ENCODE measurements at places on chromosomes 11 and 22. TPM values are rescaled to one million over a fixed set of nuclear protein-coding genes. Genes with fewer than 3 reads are reported as not detected.

- DNase-seq, result no peak
These were observed 6.4 kb upstream of the C11orf96 start for GRCh38 chr11:43936076-43936475.

GRCh38 chr22:23197836-23198235, 17.5 kb downstream of the BCR start:
- no peak for DNase-seq

- DNase-seq, result no peak
These were observed 198.3 kb downstream of the NAV2 start for GRCh38 chr11:19910931-19911330.

DNA sequence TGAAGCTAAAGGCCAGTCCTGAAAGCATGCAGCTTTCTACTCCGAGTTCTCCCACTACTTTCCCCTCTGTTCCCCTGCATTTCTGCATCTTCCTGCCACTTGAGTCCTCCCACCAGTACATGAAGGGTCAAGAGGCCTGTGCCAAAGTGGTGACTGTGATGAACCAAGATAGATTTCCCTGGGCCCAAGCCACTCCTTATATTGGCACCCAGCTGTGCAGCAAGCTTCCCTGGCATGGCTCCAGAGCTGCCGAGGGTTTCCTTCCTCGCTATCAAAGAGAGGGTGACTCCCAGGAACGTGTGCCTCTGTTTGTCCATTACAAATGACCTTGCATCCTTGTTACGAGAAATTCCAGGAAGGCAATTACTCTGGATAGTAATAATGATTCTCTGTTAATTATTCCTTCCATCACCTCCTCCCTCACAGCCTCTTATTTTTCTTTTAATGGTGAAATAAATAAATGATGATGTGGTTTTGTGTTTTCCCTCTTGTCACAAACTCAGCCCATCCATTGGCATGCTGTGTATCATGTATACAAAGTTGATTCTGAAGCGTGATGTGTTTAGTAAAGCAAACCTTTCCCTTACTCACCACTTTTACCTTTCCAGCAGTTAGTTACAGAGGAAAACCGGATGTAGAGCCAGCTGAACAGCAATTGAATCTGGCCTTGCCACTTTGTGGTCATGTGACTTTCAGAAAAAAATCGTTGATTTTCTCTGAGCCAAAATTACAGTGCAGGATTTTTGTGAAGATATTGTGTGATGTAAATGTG, 8.3 kb downstream of the SRSF8 start:
- peak; percentile 95 for DNase-seq

- DNase-seq, result peak; percentile 66
These were observed 35.0 kb upstream of the PRAME start for GRCh38 chr22:22593964-22594656.

DNA sequence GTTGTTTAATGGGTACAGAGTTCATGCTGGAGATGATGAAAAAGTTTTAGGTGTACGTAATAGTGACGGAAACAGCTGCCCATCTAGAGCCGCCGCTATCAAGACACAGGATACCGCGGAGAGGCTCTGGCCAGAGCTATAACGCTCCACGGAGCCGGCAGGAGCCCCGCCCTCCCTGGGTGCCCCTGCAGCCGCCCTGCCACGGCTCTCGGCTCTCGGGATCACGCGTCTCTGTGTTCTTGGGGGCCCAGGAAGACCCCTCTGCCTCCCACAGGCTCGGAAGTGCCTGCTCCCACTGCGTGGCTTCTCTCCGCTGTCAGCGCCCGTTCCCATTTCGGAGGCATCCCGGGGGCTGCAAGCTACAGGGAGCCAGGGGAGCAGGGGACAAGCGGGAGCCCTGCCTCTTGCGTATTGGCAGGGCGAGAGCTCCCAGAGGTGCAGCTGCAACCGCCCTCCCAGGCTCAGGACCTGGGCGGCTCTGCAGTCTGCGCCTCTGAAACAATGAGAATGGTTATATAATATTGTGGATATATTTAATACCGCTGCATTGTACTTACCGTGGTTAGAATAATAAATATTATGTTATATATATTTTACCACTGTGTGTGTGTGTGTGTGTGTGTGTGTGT, 13.7 kb downstream of the GLYATL2 start:
- DNase-seq, result no peak

Gene OR2AG1
- total RNA-seq, result not detected

Gene KCNJ5
- total RNA-seq, result not detected

Gene PAAF1
- total RNA-seq, result 22.0 TPM

Gene LRRC74B
- not detected for total RNA-seq
